Caco-2 (cell line): ENCODE measurements at places on chromosomes 7 and 10.

- no peak for DNase-seq
These were observed 12.9 kb upstream of the ITGB1 start for GRCh38 chr10:32970910-32971309.

GRCh38 chr10:61836888-61837754 is 64.4 kb upstream of the ARID5B start:
- DNase-seq, result peak; percentile 74

DNA sequence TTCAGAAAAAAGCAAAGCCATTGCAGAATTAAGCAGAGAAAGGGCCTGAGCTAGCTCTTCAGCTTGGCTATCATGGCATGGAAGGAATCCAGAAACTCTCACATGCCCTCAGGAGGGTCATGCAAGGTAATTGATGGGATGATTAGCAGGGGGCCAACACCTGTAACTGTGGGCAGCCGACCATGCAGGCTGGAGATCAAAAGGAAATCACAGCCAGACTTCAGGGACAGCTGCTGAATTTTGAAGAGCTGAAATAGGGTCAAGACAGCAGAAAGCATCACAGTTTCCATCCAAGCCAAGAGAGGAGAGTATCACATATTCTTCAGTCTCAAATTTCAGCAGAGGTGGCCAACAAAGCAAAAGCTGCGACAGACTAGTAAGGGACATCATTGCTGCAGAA is 239.6 kb upstream of the STEAP1 start:
- no peak for DNase-seq

GRCh38 chr10:21534604-21535493 is 817 bp downstream of the MLLT10 start:
- DNase-seq, result peak; percentile 77

DNA sequence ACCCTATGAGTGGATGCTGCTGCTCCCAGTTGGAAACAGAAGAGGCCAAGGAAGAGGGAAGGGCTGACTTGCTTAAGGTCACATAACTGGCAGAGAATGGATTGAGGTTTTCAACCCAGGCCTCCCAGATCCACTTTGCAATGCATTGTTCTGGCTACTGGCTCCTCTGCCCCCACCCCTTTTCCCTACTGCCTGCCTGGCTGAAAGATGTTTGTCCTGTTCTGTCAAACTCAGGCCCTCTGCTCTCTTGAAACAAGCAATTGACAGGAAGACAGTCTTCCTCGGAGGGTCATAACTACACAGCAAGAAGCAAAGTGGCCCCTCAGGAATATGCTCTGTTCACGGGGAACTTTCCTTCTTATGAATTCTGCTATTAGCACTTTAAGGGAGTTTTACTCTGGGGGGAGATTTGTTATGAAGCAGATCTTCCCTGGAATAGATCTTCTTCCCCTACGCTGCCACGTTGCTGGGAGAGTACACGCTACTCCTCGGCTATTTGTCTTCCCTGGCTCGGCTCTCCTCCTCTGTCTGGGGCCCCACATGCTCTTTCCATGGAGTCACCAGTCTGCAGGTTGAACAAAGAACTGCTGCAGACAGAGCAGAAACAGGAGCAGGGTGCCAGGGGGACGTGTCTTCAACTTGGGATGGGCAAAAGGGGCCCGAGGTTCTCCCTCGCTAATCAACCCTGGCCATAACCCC is 436.1 kb downstream of the TYW1 start:
- no peak for DNase-seq

- DNase-seq, result no peak
These were observed 17.5 kb upstream of the MTPN start for GRCh38 chr7:135994466-135995205.
